Right atrium auricular region (tissue), 2 donors: ENCODE measurements at places on chromosomes 7 and 10.
A peak's percentile ranks its signal among the peaks of the same experiment; 100 is the strongest.

GRCh38 chr7:114650491-114650890 lies 235.9 kb downstream of the FOXP2 start:
- no peak for DNase-seq

- DNase-seq, result peak; percentile 81
Measured at GRCh38 chr10:88042160-88043100, 179.0 kb downstream of the PTEN start.

GRCh38 chr7:157482517-157483087 lies 145.8 kb downstream of the DNAJB6 start:
- no peak for DNase-seq

- DNase-seq, result no peak
Measured at GRCh38 chr7:105811189-105811847, 65.1 kb downstream of the ATXN7L1 start.

DNA sequence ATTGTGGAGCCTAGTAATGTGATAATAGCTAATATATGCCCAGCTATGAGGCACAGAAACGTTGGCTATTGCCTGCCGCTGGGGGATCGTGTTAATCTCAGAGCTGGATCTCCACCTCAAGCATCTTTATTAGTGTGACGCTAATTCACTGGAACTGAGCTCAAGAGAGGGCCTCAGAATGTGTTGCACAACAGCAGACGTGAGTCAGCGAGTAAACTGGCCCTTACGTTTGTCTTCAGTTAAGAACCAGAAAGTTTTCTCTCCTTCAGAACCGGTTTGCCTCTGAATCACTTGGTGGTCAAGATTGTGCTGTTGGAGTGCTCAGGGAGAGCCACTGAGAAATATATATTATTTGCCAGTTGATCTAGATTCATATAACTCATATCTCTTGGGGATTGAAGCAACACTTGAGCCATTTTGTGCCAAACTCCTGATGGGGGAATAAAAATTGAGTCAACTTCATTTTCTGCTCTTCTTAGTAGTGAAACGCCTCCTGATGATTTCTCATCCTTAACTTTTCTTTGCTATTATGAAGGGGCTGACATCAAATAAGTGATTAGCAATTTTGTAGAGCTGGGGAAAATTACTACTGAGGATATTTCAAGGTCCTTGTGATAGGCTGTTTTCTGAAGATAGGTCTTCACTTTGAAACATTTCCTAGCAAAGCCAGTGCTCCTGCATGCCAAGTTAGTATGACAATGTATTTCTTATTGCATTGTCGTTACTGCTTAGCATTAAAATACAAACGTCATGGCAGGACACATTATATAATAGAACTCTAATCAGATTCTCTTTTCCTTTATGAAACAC lies 22.3 kb downstream of the BZW2 start:
- peak; percentile 90 for DNase-seq

GRCh38 chr10:84493951-84494848 lies 165.8 kb downstream of the CCSER2 start:
- no peak for DNase-seq

- DNase-seq, result no peak
Measured at GRCh38 chr10:91247360-91248111, 27.1 kb downstream of the PCGF5 start.

- no peak for DNase-seq
Measured at GRCh38 chr7:116786791-116787443, 75.5 kb upstream of the CAPZA2 start.

DNA sequence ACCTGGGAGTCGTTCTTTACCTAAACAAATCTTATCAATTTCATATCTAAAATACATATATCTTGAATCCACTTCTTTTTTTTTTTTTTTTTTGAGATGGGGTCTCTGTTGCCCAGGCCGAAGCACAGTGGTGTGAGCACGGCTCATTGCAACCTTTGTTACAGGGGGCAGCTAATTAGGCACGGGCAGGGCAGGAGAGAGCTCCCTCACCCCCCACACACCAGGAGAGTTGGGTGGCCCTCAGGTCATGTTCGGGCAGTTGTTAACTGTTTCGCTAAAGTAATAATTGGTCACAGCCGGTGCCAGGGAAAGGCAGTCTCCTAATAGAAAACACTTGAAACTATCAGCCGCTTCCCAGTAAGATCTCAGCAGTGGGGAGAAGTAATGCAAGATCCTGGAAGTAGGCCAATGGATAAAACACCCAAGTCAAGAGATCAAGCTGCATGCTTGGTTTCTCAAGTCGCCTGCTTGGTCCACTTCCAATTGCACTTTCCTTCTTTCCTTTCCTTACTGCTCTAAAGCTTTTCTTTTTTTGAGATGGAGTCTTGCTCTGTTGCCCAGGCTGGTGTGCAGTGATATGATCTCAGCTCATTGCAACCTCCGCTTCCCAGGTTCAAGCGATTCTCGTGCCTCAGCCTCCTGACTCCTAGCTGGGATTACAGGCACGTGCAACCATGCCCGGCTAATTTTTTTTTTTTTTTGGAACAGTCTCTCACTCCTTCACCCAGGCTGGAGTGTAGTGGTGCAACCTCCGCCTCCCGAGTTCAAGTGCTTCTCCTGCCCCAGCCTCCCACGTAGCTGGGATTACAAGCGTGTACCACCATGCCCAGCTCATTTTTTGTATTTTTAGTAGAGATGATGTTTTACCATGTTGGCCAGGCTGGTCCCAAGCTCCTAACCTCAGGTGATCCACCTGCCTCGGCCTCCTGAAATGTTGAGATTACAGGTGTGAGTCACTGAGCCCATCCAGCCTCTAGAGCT lies 21.3 kb upstream of the EFCAB10 start:
- no peak for DNase-seq

DNA sequence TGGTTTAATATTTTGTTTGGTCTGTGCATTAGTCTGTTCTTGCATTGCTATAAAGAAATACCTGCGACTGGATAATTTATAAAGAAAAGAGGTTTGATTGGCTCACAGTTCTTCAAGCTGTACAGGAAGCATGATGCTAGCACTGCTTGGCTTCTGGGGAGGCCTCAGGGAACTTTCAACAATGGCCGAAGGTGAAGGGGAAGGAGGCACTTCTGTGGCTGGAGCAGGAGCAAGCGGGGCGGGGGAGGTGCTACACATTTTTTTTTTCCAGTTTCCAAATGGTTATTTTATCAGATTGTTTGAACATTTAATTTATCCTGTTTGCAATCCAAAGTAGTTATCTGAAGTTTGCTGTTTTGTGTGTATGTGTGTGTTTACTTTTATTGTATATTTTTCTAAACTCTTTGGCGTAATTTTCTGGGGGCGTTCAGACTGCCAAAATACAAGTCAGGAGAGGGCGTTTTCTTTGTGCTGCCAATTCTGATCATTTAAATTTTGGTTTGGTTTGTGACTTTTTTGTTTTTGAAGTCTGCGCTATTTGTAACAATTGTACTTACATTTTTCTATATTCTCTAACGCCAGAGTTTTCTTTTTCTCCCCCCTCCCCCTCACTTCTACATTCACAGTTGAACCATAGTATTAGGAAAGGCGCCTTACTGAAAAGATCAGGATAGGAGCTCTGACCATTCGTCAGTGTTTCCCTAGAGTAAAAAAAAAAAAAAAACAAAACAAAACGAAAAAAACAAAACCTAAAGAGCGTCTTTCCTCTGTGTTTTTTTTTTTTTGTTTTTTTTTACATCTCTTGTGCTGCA lies 58.5 kb downstream of the ZNF783 start:
- no peak for DNase-seq

DNA sequence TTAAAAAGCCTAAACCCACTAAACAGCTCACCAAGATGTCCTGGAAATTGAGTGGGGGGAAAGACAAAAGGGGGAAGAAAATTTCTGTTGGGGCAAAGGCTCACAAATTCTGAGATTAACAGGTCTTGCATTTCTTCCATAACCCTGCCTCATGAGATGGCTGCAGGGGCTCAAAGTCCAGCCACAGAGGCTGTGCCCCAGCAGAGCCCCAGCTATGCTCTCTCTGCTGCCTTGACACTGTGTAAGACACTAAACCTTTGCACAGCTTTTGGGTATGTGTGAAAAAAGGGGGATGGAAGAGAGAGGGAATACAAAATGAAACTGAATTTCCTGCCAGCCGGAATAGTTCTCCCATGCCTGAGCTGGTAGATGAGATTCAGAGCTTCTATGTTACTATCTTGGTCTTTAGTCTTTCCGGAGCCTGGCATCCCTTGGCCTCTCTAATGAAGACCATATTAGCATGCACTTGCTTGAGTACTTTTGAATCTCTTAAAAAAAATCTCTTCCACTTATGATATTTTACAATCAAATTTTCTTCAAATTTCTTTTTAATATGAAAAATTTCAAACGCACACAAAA lies 240.0 kb upstream of the IMMP2L start:
- no peak for DNase-seq

DNA sequence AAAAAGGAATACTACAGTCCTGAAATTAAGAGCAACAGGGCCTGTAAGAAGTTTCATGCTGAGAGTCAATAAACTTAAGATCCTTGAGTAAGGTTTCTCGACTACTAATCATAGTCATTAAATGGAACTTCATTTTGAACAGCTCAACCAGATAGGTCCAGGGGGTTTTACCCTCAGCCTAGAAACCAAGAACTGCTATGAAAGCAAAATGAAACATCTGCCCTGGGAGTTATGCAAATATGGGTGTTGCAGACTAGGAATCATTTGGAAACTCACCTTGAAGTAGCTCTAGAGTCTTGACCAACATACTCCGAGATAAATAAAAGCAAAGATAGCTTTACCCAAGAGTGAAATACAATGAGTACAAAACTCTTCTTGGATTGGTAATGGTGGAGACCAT lies 128.0 kb downstream of the HGF start:
- DNase-seq, result no peak

- DNase-seq, result no peak
Measured at GRCh38 chr7:55557666-55558188, 14.6 kb downstream of the VOPP1 start.

DNA sequence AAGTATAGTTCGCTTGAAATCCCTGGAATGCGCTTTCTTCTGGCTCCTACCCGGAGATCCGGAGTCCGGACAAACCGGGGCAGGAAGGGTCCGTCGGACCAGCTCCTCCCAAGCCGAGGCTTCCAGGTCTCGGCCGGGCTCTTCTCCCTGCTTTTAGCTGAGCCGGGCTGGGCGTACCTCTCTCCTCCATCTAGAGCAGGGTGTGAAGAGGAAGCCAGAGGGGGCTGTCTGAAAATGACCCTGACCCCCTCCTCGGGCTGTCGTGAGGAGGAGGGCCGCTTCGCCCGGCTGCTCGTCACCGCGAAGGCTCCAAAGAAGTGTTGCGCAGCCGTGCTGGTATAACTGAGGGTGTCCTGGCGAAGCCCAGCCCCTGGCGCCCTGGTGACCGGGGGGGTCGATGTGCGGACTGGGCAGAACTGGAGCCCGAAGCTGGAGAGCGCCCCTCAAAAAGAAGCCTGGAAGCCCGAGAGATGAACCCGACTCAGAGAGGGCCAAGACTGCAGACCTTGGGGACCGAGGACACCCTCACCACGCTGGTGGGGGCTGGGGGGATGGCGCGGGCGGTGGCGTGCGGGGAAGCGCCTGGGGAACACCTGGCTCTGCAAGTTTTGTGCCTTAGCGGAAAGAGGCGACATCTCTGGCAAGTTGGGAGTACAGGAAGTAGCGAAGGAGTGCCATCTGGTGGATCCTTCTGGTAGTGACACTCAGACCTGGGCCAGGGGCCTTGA lies 5.7 kb downstream of the KAZALD1 start:
- DNase-seq, result peak; percentile 86

DNA sequence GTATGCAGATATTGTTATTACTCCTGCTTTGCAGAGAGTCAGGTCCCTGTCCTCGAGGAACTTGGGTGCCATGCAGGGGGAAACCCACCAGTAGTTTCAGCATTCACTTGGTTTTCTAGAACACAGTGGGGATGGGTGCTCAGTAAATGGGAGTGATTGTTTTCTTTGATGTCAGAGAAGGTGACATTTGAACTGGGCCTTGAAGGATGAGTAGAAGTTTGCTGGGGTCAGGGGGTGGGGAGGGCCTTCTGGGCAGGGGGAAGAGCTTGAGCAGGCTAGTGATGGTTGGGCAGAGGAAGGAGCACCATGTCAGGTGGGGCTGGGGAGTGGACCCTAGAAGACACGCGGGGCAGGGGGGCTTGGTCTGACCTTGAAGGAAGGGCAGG lies 5.9 kb downstream of the ADAMTS14 start:
- no peak for DNase-seq

- DNase-seq, result no peak
Measured at GRCh38 chr10:121448766-121449421, 149.3 kb downstream of the FGFR2 start.

DNA sequence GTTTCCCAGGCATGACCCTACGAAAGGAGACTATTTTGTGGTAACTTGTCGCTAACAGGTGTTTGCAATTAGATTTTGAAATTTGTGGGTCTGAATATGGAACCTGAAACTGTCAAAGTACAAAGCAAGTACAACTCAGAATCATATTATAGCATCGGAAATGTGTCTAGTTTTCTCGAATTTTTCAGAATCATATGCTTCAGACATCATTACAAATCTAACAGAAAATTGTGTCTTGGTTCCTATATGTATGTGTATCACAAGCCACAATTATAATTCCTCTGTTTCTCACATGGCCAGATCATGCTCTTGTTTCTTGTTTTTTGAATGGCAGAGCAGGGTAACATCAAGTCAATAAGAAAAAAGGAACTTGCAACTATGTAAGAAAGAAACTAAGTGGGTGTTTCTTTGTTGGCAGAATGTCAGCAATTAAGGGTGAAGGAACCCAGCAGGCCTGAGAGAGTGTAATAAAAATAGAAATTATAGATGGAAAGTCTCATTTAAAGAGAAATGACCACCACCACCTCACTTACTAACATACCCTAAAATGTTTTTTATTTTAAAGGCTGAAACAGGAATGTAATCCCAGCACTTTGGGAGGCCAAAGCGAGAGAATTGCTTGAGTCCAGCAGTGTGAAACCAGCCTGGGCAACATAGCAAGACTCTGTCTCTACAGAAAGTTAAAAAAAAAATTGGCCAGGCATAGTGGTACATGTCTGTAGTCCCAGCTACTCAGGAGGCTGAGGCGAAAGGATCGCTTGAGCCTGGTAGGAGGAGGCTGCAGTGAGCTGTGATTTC lies 51.3 kb downstream of the PRTFDC1 start:
- DNase-seq, result no peak

GRCh38 chr7:26149391-26149977 lies 2.5 kb upstream of the NFE2L3 start:
- no peak for DNase-seq

DNA sequence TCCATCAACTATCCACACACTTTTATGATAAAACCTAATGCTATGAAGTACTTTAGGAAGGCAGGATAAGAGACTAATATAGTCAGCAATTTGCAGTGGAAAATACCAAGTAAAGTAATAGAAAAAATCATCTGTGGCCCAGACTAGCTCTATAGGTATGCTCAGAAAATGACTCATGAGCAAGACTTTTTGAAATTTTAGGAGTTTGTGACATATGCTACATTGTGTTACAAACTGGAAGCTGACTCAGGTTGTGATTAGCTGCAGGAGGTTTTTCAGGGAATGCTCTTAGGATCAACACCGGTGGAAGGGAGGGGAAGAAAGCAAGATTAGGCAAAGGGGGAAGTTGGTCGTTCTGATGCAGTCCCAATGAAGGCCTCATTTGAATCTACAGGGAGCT lies 56.1 kb downstream of the FEZF1 start:
- no peak for DNase-seq

- no peak for DNase-seq
Measured at GRCh38 chr10:7300384-7300971, 110.4 kb downstream of the SFMBT2 start.
